ENCODE measurements at places on chromosomes 16 and 17.
A peak's percentile ranks its signal among the peaks of the same experiment; 100 is the strongest.

GRCh38 chr16:82062645-82063058, 27.6 kb downstream of the HSD17B2 start:
- no peak for DNase-seq
- H3K27ac ChIP-seq: no peak overlapping the region
- no peaks in the 10 kb centered on the region for H3K36me3 ChIP-seq
- no peak overlapping the region for H3K4me3 ChIP-seq
- no peaks in the 10 kb centered on the region for H3K27me3 ChIP-seq

DNA sequence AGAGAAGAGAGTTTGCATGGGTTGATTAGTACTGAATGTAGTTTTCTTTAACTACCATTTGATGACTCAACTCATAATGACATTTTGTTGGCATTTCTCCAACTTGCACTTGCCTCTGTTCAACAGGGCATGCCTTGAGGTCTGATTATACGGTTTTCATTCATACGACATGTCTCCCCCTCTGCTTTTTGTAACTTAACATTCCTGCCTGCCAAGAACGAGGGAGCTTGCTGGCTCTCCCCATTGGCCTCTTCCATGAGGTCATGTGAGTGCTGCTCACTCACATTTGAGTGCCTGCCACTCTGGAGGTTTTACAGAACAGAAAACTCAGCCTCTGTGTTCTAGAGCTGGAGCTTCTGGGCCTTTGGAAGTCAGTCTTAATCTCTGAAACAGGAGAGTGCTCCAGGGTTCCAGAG, 19.7 kb downstream of the MAP2K6 start:
- no peak overlapping the region for H3K4me3 ChIP-seq
- DNase-seq: no peak
- H3K36me3 ChIP-seq: no peaks in the 10 kb centered on the region

GRCh38 chr17:53353919-53354351, 468.8 kb upstream of the KIF2B start:
- H3K27ac ChIP-seq: no peak overlapping the region
- H3K4me3 ChIP-seq: no peak overlapping the region
- H3K27me3 ChIP-seq: no peaks in the 10 kb centered on the region
- H3K4me1 ChIP-seq: no peaks in the 10 kb centered on the region

- peak within 1 kb of the TSS; percentile 84 for H3K4me3 ChIP-seq
- H3K36me3 ChIP-seq: peaks cover 23% of the 10 kb centered on the region
- H3K27me3 ChIP-seq: no peaks in the 10 kb centered on the region
- peak within 1 kb of the TSS; percentile 17 for H3K27ac ChIP-seq
Observed at GRCh38 chr16:88650749-88651275, at the start of gene CYBA. Gene CYBA (minus strand): TSS chr16:88651053. CDS start chr16:88651013, 40 bp downstream.

GRCh38 chr16:12412252-12412651, 391.4 kb downstream of the CPPED1 start:
- no peaks in the 10 kb centered on the region for H3K27me3 ChIP-seq
- H3K4me1 ChIP-seq: no peaks in the 10 kb centered on the region
- no peaks in the 10 kb centered on the region for H3K36me3 ChIP-seq
- DNase-seq: no peak
- no peak overlapping the region for H3K4me3 ChIP-seq

GRCh38 chr17:34521955-34522354, 57.4 kb upstream of the TMEM132E start:
- H3K27me3 ChIP-seq: no peaks in the 10 kb centered on the region
- no peak for DNase-seq
- H3K27ac ChIP-seq: no peak overlapping the region
- no peak overlapping the region for H3K4me3 ChIP-seq
- H3K36me3 ChIP-seq: no peaks in the 10 kb centered on the region
- no peaks in the 10 kb centered on the region for H3K4me1 ChIP-seq

DNA sequence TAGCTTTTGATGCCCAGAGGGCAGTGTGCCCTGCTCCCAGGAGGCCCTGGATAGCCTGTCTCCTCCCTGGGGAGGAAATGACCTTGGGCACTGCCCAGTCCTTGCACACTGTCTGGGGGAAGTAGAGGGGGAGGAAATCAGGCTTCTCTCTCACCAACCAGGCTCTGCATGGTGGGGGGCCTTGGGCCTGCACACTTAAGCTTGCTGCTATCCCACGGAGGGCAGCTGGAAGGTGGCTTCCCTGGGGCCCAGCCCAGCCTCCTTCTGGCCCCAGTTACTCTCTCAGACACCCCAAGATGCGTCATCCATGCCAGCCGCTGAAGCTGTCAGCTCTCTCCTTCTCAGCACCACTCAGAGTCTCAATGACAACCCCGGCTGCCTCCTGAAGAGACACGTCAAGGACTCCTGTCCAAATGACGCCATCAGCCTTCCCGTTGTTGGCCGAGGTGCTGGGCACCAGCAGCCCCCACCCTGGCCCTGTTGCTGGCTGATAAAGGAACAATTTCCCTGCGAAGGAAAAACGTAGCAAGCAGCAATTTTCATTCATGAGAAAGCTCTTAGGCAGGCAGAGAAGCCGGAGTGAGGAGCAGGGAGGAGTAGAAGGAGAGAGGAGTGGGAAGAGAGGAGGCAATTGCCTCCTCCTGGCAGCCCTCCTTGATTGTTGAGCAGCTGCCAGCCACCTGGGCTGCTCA, 95.5 kb downstream of the SDK2 start:
- H3K4me1 ChIP-seq: no peaks in the 10 kb centered on the region
- H3K36me3 ChIP-seq: no peaks in the 10 kb centered on the region
- no peak overlapping the region for H3K27ac ChIP-seq
- no peak overlapping the region for H3K4me3 ChIP-seq

Data from ascending aorta (tissue), 2 donors.